ENCODE measurements at places on chromosomes 11 and 22.

DNA sequence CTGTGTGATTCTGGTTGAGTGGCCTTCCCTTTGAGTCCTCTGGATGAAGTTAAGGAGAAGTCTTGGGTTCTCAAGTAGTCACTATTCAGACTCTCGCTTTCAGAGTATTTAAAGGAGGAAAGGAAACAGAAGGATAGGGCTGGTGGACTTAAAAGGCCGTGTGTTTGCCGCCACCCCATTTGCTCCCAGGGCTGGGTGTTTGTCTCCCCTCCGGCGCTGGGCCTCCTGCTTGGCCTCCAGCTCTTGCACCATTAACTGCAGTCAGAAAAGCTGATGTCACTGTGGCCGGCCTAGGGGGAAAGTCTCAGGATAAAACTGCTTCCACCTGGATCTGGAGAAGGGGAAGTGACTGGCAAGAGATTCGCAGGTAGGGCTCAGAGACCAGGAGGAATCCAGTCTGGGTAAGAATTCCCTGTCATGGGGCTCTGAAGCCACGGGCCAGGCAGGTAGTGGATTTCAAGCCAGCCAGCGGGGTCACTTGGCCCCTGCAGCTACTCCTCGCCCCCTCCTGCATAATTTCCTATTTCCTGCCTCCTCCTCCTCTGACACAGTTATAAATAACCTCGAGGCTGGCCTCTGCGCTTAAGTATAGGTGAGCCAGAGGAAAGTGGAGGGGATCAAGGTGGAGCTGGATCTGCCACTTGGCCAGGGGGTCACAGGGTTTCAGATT lies 17.1 kb downstream of the TIMP3 start:
- DNase-seq: no peak

GRCh38 chr11:93219440-93219839 lies 21.6 kb upstream of the SLC36A4 start:
- DNase-seq: no peak

- no peak for DNase-seq
Observed at GRCh38 chr11:113184498-113184897, 129.9 kb upstream of the TTC12 start.

GRCh38 chr22:46214616-46215015 lies 35.5 kb downstream of the CDPF1 start:
- no peak for DNase-seq

DNA sequence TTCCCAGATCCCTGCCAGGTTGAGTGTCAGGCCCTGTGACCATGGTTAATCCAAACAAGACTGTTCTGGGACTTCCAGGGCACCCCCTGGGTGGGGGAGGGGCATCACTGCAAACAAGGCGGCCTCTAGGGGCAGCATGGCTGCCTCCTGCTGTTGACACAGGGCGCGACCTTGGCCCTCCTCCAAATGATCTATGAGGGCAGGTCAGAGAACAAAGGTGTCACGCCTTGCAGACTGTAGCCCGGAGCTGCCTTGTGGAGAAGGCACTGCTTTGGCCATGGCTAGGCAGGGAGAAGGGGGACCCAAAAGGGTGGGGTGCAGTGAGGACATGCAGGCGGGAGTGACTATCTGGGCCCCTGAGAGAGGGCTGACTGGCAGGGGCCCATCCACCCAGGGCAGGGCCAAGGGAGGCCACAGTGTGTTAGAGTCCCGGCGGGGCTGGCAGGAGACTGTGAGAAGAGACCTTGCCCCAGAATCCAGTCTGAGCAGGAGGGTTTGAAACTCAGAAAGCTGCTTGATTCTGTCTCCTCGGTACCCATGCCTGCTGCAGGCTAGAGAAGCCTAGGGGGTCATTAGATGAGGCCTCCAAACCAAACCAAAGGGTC lies 35.6 kb downstream of the KCNC1 start:
- DNase-seq: no peak

DNA sequence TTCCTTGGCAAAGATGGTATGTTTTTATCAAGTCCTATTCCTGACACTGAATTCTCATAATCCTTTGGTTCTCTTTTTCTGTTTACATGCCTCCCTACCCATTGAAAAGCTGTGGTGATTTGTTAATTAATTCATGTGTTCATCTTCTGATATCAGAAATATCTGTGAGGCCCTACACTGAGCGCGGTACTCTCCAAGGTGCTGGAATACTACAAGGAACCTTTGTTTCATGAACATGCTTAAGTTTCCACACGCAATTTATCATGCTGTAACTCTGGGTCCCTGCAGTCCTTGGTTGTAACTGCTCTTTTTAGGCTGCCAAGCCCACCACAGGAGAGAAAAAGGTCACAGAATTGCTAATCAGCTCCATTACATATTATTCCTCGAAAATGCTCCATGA lies 331.8 kb downstream of the FAT3 start:
- no peak for DNase-seq

DNA sequence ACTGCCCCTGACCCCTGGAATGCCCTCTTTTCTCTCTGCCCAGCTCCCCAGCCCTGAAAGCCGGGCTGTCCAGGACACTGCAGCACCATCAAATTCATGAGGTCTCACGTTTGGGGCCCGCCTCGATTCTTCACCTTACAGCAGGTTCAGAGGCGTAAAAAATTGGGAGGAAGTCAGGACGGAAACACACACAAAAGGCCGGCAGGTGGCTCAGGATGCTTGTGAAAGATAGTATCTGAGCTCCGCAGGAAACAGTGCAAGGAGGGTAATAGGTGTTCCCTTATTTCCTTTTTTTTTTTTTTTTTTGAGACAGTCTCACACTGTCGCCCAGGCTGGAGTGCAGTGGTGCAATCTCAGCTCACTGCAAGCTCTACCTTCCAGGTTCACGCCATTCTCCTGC lies 4.1 kb downstream of the RFPL2 start:
- DNase-seq: peak; percentile 54

DNA sequence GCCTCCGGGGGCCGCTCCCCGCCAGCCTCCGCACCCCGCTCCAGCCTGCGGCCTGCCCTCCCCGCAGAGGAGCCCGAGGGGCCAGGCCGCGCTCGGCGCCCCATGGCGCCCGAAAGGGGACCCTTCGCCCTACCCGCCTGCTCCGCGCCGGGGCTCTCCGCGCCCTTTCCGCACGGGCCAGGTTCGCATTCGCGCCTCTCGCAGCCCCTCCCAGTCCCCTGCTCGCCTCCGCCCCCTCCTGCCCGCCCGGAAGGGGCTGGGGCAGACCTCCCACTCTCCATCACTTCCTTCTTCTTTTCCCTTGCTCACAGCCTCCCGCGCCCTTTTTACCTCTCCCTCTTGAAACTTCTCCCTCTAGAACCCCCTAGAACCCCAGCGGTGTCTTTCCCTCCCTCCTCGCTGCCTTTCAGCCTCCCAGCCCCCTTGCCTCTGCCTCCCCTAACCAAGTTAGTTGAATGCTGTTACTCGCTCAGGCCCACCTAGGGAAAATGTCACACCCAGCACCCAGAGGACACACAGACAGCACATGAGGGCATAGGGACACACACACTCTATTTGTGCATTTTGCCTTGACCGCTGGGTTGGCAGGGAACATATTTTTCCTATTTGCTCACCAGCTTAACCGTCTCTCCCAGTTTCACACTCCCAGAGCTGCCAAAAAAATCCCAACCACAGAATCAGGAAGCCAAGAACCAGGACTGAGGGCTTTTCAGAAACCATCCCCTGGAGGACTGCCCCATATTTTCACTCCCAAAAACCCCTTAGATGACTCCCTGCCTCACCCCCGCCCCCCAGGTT lies at the start of gene SLC43A3:
TSS of gene SLC43A3 (minus strand) at position 193 of the 798 bp plus-strand sequence. CDS start 949 bp downstream, outside the sequence.
- DNase-seq: peak; percentile 60

DNA sequence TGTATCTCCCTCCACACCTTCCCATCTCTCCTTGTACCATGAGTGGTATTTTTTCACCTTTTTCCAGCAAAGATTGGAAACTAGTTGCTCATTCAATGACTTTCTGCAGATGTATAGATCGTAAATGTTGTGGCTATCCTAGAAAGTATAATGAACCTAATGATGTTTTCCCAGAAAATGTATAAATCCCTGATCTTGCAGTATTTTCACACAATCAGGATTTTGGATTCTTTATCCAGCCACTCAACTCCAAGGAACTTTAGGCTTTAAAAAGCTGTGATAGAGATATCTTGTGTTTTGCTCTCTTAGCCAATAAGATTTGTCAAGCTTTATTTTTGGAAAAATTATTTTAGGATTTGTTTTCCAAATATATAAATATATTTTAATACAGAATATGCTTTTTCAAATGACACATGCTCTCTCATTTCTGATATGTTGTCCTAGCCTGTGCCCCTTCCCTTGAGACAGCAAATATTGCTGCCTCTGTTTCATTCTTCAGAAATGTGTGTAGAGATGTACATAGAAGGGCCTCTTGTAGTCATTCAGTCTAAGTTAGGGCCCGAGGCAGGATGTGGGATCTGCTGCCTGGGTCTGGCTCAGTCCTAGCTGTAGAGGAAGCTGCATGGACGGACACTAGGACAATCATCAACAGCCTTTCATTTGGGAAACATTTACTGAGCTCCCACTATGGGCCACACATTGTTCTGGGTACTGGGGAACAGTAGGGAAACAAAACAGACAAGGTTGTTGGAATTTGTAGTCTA lies 62.4 kb downstream of the NAV2 start:
- no peak for DNase-seq

DNA sequence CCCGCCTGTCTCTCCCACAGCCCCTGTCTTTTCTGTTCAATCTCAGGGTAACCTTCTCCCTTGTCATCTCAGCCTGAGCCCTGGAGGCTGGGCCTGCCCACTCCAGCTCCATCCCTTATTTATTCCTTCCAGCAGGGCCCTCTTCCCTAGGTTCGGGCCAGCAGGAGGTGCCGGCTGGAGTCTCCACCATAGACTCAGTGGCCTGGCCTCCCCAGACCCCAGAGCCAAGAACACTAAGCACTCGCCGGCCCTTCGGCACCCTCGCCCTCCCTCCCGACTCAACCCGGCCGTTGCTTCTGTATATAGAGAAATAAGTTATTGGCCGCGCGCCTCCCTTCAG lies 1.4 kb upstream of the RAB1B start:
- DNase-seq: no peak

- no peak for DNase-seq
Observed at GRCh38 chr22:27435844-27436576, 365.5 kb downstream of the MN1 start.

DNA sequence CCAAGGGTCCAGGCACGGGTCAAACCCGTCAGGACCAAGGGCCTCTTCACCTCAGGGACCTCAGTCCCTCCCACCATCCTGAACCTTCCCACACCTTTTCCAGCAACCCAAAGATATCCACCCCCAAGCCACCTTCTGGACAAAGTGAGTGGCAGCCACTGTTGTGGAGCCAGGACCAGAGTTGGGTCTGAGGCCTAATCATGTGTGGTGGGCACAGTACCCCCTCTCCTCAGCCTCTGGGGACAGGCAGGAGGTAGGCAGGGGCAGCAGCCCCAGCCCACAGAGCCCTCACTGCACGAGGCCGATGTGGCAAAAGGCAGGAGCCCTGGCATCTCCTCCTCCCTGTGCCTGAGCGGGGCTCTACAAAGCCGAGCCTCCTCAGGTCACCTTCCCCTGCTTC lies 2.5 kb downstream of the KCNJ11 start:
- no peak for DNase-seq

- DNase-seq: no peak
Observed at GRCh38 chr11:14373941-14374646, 15.1 kb upstream of the RRAS2 start.

DNA sequence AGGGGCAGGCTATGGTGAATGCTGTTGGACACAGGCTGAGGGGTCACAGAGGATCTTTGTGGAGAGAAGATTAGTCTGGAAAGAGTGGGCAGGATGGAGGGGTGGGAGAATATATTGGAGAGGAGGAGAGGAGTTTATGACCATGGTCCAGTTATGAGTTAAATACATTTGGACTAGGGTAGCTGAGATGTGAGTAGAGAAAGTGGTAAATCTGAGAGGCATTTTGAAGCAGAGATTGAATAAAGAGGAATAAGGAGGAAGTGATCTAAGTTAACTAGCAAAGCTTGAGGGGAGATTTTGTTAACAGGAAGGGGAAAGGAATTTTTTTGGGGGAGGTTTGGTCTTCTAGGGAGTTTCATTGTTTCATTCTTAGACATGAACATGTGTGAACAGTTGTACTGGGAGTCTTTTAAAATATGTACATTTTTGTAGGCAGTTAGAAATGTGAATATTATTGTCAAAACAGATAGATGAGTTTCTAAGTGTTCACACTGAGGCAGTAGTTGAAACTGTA lies 43.1 kb upstream of the EED start:
- DNase-seq: no peak

DNA sequence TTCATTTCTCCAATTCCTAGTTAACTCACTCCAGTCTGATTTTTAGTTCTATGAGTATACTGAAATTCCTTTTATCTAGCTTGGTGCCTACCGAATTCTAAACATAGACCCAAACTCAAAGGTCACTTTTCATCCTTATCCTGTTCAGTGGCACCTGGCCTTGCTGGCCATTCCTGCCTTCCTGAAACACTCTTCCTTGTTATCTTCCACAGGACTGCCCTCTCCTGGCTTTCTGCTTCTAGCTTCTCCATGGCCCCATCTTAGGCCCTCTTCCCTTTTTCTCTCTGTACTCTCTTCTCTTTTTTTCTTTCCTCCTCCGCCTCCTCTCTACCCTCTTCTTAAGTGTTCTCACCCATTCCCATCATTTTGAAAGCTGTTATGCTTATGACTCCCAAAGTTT lies 87.3 kb downstream of the WNT11 start:
- DNase-seq: no peak

DNA sequence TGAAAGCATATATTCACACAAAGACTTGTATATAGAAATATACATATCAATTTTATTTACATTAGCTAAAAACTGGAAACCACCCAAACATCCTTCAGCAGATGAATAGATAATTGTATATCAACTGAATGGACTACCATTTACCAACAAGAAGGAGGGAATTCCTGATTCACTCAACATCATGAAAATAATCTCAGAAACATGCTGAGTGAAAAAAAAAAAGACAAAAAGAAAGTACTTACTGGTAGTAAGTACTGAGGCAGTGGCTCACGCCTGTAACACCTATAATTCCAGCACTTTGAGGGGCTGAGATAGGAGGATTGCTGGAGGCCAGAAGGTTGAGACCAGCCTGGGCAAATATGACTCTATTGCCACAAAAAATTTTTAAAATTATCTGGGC lies 7.4 kb upstream of the IPO7 start:
- DNase-seq: no peak

DNA sequence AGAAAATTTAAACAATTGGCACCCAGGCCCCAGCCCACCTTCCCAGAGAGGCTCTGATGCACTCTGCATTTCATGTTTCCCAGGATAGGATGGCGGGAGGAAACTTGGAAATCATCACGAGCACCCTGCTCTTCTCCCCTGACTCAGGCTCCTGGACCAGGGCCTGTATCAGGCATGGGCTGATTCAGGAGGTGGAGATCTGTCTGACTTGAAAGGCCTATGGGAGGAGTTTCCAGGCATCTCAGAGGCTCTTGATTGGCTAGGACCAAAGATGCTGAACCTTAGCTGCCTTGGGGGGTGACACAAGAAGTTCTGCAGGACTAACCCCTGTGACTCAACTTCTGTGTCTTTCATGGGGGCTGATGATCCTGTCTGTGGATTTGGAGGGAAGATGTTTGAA lies 106.2 kb downstream of the PKNOX2 start:
- no peak for DNase-seq

DNA sequence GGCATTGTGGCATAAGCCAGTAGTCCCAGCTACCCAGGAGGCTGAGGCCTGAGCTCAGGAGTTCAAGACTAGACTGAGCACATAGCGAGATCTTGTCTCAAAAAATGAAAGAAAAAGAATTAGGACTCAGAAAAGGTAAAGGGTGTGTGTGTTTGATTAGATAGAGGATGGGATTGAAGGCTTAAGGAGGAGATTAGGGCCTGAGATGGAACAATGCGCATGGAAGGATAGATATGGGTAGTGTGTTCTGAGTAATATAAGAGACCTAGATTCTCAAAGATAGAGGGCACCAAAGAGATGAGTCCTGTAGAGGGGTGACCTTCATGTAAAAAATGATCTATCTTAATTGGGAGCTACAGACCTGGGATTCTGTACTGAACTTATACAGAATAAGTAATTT lies 17.3 kb upstream of the RAB30 start:
- no peak for DNase-seq

- no peak for DNase-seq
Observed at GRCh38 chr11:57391539-57391938, 1.1 kb upstream of the PRG2 start.

Data from CD4-positive, alpha-beta T cell treated with Interleukin-6 at 100 ng/mL for 8 hours (primary cell).